ENCODE measurements at places on chromosomes 1 and 21.

- no peak for DNase-seq
These were observed 42.1 kb downstream of the NOS1AP start for GRCh38 chr1:162111572-162111971.

DNA sequence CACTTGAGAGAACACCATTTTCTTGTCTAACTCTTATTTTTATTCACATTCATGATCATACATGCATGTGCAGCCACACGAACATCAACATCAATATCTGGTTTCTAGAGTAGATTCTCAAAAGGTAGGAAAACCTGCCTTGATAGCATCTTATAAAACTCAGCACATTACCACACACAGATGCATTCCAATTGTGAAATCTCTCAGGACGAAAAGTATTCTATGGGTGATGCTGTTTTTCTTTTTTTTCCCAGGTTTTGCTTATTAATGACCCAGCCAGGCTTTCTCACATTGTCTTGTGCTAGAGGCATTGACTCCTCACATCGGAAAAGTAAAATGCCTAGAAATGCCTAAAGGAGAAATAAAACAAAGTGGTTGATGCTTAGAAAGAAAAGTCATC is 562.8 kb downstream of the KIF26B start:
- DNase-seq = no peak

GRCh38 chr1:211578640-211579439 is at the start of gene SLC30A1:
SLC30A1 (minus strand) TSS chr1:211579161; CDS start chr1:211578612, 549 bp downstream.
- peak; percentile 84 for DNase-seq

DNA sequence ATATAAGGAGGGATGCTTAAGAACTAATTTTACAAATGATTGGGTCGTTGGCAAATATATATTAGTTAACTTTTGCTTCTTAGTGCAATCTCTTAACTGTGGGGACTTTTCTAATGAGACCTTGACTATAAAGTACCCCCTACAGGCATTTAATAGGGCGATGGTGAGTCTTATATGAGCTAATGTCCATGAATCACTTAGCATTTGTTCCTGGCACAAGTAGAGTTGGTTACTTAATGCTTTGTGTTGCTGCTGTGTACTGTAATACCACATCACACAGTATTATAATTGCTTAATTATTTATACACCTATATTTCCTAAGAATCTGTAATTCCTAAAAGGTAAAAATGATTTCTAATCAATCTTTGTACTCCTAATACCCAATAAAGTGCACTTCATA is 25.3 kb upstream of the TMCO1 start:
- DNase-seq = no peak

GRCh38 chr1:2126331-2127186 is 68.0 kb downstream of the FAAP20 start:
- no peak for DNase-seq

- DNase-seq = no peak
These were observed 173.3 kb upstream of the FOXD3 start for GRCh38 chr1:63148825-63149645.

- no peak for DNase-seq
These were observed 244.3 kb upstream of the C1orf105 start for GRCh38 chr1:172176206-172176605.

DNA sequence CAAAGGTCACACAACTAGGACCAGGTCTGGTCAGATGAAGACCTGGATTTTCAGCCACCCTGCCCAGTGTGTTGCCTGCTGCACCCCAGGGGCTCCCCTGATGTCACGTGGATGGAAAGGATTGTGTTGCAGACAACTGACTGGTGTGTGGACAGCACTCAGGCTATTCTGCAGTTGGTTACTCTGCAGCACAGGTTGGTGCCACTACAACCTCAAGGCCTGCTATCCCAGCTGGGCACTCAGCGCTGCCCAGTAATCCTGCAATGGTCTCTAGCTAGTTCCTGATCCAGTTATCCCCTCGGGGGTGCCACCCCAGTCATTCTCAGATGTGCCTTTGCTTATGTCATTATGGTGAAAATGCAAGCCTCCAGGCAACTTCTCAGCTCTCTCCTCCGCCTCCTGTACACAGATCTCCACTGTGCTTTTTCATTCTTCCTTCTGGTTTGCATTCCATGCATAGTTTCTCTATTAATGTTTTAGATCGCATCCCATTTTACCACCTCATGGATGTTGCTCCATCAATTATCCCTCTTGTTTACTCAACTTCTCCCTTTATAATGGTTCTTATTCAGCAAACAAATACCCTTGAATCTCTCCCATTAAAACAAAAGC is 503.2 kb upstream of the CAMK1G start:
- DNase-seq = peak; percentile 86

DNA sequence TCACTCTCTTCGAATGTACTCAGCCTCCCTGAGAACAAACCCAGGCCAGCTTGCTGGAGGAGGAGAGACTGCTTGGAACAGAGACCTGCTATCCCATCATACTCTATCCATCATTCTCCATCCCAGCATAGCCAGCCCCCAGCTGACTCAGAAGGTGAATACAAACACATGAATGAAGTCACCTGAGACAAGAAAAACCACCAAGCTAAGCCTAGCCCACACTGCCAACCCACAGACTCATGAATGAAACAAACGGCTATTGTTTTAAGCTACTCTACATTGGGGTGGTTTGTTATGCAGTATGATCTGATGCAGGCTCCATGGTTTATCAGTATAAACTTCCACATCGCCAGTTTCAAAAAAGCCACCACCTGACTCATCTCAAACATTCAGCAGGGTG is 395.6 kb downstream of the SETD4 start:
- no peak for DNase-seq

- no peak for DNase-seq
These were observed 456.1 kb downstream of the AJAP1 start for GRCh38 chr1:5110508-5110907.

GRCh38 chr1:28154078-28154594 is 22.4 kb downstream of the PTAFR start:
- DNase-seq = no peak

GRCh38 chr1:95232646-95233318 is 1.2 kb upstream of the RWDD3 start:
- no peak for DNase-seq

- no peak for DNase-seq
These were observed 113.0 kb downstream of the TSEN15 start for GRCh38 chr1:184164536-184164935.

DNA sequence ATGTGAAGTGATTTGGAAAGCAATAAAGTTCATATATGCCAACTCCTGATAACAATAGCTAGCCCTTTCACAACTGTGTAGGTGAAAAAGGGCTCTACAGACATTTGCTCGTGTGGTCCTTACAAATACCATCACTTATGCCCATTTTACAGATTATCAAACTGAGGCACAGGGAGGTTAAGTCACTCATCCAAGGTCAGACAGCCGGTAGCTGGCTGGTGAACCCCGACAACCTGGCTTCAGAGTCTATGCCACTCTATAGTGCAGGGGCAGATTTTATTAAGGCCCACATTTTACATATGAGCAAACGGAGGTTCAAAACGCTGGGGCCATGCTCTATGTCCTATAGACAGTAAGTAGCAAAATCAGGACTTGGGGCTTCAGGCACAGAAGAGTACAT is 280.5 kb downstream of the RRAGC start:
- no peak for DNase-seq

DNA sequence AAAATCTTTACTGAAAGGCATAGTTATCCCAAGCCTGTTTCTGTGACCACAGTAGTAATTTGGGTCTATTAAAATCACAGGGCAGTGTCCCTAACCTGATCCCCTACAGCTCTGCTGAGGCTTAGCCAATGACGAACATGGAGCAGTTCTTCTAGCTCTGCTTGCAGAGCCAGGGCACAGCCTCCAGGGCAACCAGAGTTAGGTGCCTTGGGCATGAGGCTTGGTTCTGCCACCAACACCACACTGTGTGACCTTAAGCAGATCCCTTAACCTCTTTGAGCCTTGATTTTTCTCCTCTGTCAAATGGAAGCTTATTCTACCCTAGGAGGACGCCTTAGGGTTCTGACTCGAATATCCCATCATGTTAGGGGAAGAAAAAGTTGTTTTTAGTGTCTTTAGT is 86.7 kb upstream of the TLR5 start:
- DNase-seq = no peak

DNA sequence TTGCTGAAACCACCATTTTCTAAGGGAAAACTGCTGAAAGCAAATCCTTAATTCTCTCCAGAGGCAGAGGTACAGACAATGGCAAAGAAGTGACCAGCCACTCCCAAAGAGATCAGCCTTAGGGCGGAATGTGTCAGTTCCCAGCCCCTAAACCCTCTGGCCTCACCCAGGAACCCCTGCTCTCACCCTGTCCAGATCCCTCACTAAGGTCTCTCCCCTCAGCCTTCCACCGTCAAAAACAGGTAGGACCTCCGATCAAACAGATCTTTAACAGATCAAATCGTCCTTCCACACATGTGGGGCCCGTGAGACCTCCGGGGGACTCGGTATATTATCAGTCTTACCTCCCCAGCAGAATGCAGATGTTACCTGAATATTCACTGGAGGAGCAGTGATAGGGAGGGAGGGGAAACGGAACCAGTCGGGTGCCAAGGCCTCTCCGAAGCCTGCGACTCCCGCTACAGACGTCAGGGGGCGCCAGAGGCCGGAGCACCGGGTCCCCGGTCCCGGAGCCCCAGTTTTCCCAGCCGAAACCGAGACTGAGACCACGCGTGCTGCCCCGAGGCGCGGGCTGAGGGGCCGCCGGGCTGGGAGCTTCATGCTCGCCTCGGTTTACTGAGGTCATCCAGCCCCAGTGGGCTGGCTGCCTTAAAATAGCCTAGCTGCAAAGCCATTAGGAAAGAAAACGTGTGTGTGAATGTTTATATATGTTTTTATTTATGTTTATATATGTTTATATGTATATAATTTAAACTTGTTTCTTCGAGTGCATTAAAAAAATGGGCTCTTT is 23.6 kb downstream of the GPA33 start:
- DNase-seq = no peak

GRCh38 chr1:27086026-27086425 is 68.9 kb downstream of the SLC9A1 start:
- no peak for DNase-seq

DNA sequence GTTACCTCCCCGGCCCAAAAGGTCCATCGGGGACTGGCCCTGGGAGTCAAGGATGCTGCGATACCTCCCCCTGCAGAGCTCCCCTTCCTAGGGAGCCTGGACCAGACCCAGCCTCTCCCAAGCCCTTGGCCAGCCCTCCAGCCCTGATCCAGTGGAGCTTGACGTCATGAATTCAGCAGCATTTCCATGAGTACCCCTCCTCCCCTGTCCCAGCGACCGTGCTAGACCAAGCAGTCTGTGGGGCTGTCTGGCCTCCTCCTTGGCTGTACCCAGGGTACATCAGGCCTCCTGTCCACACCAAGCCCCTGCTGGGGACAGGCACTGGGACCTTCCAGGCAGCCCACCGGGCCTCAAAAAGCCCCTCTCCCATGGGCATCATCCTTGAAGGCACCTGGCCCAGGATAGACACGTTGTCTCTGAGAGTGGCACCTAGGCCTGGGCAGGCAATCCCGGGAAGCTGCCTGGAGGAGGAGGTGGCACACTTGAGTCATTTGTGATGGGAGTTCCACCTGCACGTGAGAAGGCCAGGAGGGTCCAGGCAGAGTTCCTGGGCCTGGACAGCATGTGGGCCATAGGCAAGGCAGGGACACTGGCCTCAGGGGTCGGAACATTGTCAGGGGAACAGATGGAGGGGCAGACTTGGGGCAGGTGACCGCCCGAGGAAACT is 46.4 kb downstream of the WNT9A start:
- no peak for DNase-seq

- DNase-seq = no peak
These were observed 110.6 kb upstream of the PLPPR5 start for GRCh38 chr1:99115231-99115630.

DNA sequence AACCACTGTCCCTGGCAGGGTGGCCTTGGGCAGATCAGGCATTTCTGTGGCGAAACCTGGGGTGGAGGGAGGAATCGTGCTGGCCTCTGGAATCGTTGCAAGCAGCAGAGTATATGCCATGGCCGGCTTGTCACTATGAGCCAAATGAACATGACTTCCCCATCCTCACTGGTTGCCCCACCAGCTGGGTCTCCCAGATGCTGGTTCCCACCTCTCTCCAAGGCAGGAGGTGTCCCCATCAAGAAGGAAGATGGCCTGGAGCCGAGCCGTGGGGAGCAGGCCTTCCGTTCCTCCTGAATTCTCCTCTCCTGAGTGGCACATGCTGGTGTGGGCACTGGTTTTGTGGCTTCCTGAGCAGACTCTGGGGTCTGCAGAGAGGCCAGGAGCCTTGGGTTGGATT is 60.2 kb upstream of the ACTRT2 start:
- DNase-seq = no peak

- DNase-seq = no peak
These were observed 125.1 kb downstream of the PRRX1 start for GRCh38 chr1:170789063-170789462.

GRCh38 chr1:96234299-96234698 is 487.3 kb upstream of the PTBP2 start:
- peak; percentile 2 for DNase-seq

DNA sequence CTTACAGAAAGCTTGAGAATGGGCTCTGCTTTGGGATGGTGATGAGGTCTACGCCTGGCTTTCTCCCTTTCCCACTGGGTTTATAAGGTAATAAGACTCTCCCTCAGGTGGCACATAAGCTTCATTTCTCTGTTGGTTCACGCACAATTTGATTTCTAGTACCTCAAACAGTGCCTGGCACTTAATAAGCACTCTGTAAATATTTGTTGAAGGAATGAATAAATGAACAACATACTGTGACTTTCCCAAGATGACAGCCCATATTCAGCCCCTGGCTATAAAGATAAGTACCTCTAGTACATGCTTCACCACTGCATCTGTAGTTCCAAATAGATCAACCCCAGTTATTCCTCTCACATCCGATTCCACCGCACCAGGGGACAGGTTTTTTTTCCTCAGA is 17.8 kb downstream of the COPA start:
- no peak for DNase-seq

- no peak for DNase-seq
These were observed 51.9 kb upstream of the LPGAT1 start for GRCh38 chr1:211882381-211883004.

GRCh38 chr1:6961289-6961688 is 176.0 kb downstream of the CAMTA1 start:
- no peak for DNase-seq

- no peak for DNase-seq
These were observed 6.0 kb upstream of the ARHGEF2 start for GRCh38 chr1:155984341-155984740.

GRCh38 chr1:207010726-207011125 is 21.8 kb downstream of the C1orf116 start:
- DNase-seq = no peak

GRCh38 chr1:157274698-157275534 is 136.7 kb upstream of the ETV3 start:
- no peak for DNase-seq
